ENCODE measurements at places on chromosomes 6 and 20. TPM values are rescaled to one million over a fixed set of nuclear protein-coding genes. Genes with fewer than 3 reads are reported as not detected.

The SYNDIG1 gene
- not detected for total RNA-seq

The RIPPLY2 gene
- not detected for total RNA-seq

DNA sequence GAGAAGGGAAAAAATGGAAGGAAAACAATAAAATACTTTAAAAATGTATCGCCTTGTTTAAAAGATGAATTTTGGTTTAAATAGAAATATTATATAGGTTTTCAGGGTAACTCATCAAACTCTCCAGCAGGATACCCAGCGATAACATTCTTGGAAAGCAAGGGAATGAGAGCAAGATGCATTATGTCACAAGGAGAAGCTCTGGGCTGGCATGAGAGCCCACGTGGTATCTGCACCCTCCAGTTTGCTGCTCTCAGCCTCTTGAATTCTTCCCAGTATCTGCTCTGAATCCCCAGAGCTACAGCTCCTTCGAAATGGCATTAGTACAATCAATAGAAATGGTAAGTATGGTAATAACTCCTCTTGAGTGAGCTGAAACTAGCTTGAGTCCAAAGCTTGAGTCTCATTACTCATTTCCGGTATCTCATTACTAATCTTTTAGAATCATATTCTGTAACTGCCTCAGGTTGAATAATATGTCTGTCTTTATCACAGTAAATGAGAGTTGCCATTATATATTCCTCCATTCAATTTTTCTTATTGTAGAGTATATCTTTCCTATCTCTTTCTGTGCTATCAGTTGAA is 4.9 kb upstream of the TMEM242 start:
- no peak for DNase-seq

DNA sequence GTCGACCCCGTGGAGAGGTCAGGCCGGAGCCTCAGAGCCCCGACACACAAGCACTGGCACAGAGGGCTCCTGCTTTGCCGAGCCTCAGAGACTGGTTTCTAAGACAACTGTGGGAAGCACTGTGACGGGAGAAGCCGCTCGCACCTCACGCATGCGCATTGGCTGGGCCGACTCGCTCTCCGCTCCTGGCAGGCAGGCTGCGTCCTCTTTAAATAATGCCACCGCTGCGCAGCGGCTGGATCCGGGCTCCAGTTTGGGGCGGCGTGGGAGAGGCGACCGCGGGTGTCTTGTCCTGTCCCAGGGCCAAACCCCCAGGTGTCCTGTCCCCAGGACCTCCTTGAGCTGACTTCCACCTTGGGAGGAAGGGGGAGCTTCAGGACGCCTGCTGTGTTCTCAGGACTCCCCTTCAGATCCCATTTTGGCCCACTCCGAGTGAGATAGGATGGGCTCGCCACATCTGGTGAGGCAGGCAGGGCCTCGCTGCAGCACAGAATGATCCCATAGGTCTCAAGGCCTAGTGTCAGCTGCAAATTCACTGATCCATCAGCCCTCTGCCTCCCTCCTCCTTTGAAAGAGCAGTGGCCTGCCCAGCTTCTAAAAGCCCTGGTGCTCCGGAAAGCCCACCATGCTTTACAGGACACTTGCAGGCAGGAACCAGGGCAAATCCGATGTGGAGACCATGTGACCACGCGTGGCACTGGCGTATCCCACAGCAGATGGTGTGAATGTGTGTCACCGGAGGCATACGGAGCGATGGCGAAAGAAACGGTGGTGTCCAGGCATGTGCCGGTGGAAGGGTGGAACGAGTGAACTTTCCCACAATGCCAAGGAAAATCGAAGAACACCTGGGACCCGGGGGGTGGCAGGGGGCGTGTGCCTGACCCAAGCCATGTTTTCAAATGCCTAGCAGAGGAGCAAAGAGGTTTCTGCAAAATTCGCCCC is 169.3 kb upstream of the ZNF337 start:
- DNase-seq: peak; percentile 80

- no peak for DNase-seq
Observed at GRCh38 chr6:111951497-111952085, 78.3 kb upstream of the FYN start.

- DNase-seq: peak; percentile 53
Observed at GRCh38 chr6:63573899-63574553, 1.7 kb downstream of the LOC128125822 start.

- DNase-seq: peak; percentile 76
Observed at GRCh38 chr20:51497542-51498467, 44.7 kb downstream of the NFATC2 start.

DNA sequence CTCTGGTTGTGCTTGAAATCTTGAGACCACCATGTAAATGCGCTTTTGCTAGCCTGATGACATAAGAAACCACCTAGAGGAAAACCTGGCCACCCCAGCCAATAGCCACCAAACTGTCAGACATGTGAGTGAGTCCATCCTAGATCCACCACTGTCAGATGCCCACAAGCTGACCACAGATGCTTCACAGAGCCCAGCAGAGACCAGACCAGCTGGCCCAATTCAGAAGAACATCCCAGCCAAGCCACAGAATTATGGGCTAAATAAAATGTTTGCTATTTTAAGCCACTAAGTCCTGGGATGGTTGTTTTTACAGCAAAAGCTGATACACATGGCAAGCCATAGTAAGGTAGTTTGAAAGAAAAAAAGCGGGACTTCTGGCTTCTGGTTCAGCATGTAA is 425.3 kb downstream of the KIF16B start:
- no peak for DNase-seq

The ASIP gene
- total RNA-seq: not detected

GRCh38 chr6:155158030-155158843 is 105.6 kb upstream of the CLDN20 start:
- no peak for DNase-seq

The TMC2 gene
- not detected for total RNA-seq

The PBOV1 gene
- total RNA-seq: not detected

The NKX2-2 gene
- total RNA-seq: not detected

DNA sequence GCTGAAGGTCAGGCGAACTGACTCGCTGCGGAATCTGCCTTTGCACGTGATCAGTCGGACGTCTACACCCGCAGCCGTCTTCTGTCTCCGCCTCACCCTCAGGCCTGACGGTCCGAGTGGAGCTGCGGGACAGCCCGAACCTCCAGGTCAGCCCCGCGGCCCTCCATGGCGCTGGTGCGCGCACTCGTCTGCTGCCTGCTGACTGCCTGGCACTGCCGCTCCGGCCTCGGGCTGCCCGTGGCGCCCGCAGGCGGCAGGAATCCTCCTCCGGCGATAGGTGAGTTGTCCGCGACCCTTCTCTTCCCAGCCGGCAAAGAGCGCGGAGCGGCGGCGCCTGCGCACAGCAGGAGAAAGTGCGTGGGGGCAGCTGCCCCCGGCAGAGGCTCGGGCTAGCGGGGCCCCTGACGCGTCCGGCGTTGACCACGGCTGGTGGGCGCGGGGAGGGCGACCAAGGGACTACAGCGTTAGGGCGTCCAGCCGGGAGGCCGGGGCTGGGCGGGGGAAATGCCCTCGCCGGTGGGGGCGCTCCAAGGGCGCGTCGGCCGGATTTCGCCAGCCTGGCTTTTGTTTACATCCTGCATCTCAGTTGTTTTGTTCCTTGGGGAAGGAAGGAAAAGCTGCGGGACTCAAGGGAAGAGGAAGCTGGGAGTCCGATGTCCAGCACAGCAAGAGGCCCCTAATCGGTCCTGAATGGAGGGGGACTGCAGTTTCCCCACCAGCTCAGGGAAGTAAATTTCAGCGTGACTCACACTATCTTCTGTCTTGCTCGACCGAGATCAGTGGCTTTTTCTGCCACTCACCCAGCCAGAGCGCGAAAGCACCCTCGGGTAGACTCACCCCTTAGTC is at the start of gene SMPDL3A:
Gene SMPDL3A, plus strand, starts transcription at position 77 of the 846 bp plus-strand sequence. Its CDS starts 89 bp downstream, at position 166.
- DNase-seq: peak; percentile 38

The ALDH5A1 gene
- total RNA-seq: 13.1 TPM

GRCh38 chr6:89411145-89412070 is 665 bp downstream of the RRAGD start:
- peak; percentile 49 for DNase-seq

The BPI gene
- total RNA-seq: not detected

- no peak for DNase-seq
Observed at GRCh38 chr20:43464219-43464790, 6.6 kb downstream of the SRSF6 start.

Data from activated CD4-positive, alpha-beta memory T cell treated with anti-CD3 and anti-CD28 coated beads for 36 hours (primary cell).